ENCODE measurements at places on chromosomes 11 and 22. TPM values are rescaled to one million over a fixed set of nuclear protein-coding genes. Genes with fewer than 3 reads are reported as not detected.

GRCh38 chr11:67675058-67675747, 780 bp upstream of the ALDH3B2 start:
- no peak for DNase-seq

Gene MEN1
- 7.2 TPM for total RNA-seq

GRCh38 chr11:121895919-121896318, 220.1 kb downstream of the BLID start:
- DNase-seq = no peak

- no peak for DNase-seq
Observed at GRCh38 chr11:113481672-113482071, 6.5 kb upstream of the DRD2 start.

GRCh38 chr11:11456866-11457265, 103.8 kb upstream of the CSNK2A3 start:
- no peak for DNase-seq

Gene OR2AG1
- total RNA-seq = not detected

Measured in right atrium auricular region (tissue), 2 donors.